ENCODE measurements at places on chromosomes 2 and 18. TPM values are rescaled to one million over a fixed set of nuclear protein-coding genes. Genes with fewer than 3 reads are reported as not detected.

The STARD6 gene
- not detected for total RNA-seq

The IL1R2 gene
- total RNA-seq: 16.3 TPM

The MSH2 gene
- total RNA-seq: 6.7 TPM

The UGT1A3 gene
- total RNA-seq: not detected

The CCDC74A gene
- total RNA-seq: 3.9 TPM

The UGT1A5 gene
- total RNA-seq: not detected

The TUBA3E gene
- total RNA-seq: not detected

The CHRNG gene
- not detected for total RNA-seq

The ACTG2 gene
- total RNA-seq: 4,458 TPM

The CDKL4 gene
- 1.2 TPM for total RNA-seq

The DNAH7 gene
- 2.5 TPM for total RNA-seq

The KLHL41 gene
- total RNA-seq: 0.60 TPM

The FEV gene
- total RNA-seq: not detected

The TMEM169 gene
- 0.51 TPM for total RNA-seq

The C2orf74 gene
- 18.6 TPM for total RNA-seq

The SNTG2 gene
- total RNA-seq: 5.2 TPM

The SFTPB gene
- not detected for total RNA-seq

The PCARE gene
- total RNA-seq: not detected

The UPP2 gene
- total RNA-seq: not detected

The KATNAL2 gene
- total RNA-seq: 1.8 TPM

The CIB4 gene
- total RNA-seq: not detected

The OSBPL6 gene
- total RNA-seq: 2.5 TPM

The CACNB4 gene
- 8.6 TPM for total RNA-seq

The WIPF1 gene
- total RNA-seq: 65.1 TPM
